ENCODE measurements at places on chromosomes 5 and 9.
A peak's percentile ranks its signal among the peaks of the same experiment; 100 is the strongest.

GRCh38 chr9:4430432-4431261 lies 59.6 kb upstream of the SLC1A1 start:
- DNase-seq = no peak

GRCh38 chr9:120161776-120162175 lies 418.2 kb downstream of the CDK5RAP2 start:
- no peak for DNase-seq

DNA sequence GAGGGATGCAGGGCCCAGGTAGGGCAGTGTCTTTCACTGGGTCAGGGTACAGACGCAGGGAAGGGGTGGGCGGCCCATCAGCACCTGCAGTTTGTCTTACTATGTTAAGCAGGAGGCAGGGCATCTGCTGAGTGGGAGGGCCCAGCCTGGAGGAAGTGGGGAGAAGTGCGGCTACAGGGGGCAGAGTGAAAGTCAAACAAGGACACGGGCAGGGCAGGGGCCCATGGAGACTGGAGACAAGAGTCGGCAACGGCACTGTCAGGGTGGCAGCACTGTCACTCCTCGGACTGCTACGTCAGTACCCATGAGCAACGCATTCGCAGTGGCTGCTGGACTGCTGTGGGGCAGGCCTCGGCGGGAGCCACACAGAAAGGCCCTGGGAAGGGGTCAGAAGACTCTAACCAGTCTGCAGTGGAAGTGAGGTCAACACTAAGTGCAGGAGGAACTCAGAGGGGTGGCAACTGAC lies 19.7 kb downstream of the CAMSAP1 start:
- DNase-seq = no peak

- DNase-seq = no peak
These were observed 87.5 kb upstream of the GAS1 start for GRCh38 chr9:87034841-87035240.

- no peak for DNase-seq
These were observed 44.0 kb downstream of the IRF1 start for GRCh38 chr5:132446621-132447020.

- no peak for DNase-seq
These were observed 139.6 kb downstream of the SMARCA2 start for GRCh38 chr9:2154731-2155130.

DNA sequence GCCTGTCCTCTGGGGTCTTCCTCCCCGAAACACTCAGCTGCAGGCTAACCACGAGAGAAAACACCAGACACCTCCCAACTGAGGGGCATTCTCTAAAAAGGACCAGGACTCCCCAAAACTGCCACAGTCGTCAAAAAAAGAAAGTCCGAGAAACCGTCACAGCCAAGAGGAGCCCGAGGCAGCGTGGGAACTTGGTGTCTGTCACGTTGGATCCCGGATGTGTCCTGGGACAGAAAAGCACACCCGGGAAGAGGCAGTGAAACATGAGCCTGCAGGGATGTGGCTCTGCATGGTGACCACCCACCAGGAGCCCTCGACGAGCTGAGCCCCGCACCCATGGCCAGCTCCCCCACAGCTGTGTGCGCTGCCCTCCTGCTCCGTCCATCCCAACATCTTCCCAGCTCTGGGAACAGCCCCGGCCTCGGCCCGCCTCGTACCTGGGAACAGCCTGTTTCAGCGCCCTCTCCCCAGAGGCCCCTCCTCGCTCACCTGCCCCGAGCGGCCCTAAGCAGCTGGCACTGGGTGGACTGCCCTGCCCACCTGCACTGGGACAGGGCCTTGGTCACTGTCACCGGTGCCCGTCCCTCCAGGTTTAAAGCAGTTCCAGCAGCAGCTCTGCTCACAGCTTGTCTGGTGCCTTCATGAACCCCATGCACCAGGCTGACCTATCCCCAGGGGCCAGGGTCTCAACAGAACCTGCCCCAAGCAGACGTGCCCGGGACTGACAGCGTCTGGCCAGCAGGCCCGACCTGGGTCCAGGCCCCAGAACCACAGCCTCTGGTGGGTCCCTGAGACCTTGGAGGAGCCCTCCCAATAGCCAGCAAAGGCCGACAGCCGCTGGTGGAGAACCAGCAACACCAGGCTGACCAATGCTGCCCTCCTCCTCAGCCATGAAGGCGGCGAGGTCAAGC lies 10.9 kb downstream of the SLC12A7 start:
- DNase-seq = no peak

- no peak for DNase-seq
These were observed 41.6 kb downstream of the ADAMTS12 start for GRCh38 chr5:33850100-33850594.

GRCh38 chr9:91765296-91765695 lies 184.7 kb downstream of the ROR2 start:
- no peak for DNase-seq

- DNase-seq = no peak
These were observed 25.2 kb downstream of the CCL28 start for GRCh38 chr5:43386960-43387362.

DNA sequence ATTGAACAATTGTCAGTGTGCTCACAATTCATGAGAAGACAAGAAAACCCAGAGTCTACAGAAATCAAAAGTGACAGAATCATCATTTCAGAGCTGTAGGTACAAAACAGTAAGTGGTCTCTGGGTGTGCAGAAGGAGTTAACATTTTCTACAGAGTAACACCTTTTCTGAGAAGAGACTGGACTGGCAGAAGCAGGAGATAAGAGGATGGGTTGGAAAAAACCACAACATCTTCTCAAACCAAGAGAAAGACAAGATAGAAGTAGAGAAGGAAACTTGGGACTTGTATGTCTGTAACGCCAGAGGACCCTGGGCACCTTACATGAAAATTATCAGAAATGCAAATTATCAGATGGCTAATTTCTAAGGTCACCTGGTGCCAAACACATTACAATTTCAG lies 82.6 kb downstream of the ARL15 start:
- no peak for DNase-seq

DNA sequence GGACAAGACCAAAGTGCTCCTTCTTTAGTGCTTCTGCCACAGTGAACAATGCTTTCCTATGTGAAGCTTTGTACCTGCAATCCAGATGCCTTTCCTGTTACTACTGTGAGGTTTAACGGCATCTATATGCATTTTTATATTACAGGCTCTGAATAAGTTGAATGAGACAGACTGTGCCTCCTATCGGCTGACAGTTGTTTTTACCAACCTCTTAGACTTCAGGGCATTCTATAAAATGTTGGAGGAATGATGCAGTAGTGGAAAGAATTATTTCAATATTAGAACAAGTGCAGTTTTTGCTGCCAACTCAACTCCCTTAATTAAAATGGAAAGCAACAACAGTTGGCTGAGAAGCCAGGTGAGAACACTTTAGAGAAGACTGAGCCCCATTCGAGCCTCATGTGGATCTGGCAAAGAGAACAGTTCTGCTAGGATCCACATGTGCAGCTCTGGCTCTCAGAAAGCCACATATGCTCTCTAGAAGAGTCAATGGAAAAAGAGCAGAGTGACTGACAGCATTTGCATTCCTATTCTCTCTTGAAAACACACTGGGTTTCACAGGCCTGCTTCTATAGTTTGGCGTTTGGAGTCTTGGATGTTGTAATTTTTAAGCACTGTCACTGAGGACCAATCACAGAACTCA lies 147.5 kb downstream of the LURAP1L start:
- DNase-seq = no peak

- DNase-seq = no peak
These were observed 220.7 kb upstream of the MSX2 start for GRCh38 chr5:174503461-174504265.

DNA sequence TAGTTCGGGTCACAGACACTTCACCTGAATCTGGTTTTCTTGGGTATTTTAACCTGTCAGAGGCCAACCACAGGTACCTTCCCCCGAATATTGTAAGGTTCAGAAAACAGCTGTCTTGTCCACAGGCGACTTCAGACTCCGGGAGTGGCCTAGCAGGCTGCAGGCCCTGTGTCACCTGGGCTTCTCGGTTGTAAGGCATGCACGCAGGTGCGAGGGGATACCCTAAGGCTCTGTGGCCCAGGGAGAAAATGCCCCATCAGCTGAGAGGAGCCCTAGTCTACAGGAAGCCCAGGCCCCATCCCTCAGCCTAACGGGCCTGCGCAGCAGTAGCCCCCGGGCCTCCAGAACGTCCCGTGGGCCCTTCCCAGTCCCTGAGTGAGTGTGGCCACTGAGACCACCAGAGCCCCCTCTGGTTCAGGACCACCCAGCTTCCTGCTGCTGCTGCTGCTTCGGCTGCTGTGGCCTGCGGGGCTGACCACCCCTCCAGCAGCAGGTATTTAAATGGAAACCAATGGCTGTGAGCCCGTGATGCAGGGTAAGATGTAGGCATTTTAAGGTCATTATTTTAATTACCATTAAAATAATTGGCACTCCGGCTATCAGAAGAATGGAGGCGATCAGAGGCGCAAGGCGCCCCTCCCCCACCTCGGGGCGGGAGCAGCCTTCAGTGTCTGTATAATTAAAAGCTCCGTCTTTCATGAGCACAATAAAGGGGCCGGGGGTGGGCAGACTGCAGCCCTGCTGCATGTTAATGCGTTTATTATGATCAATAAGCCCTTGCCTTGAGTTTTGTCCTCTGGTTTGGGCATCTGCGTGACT lies 65.4 kb downstream of the PSMB7 start:
- no peak for DNase-seq

GRCh38 chr9:136650648-136651047 lies 12.1 kb upstream of the EGFL7 start:
- DNase-seq = peak; percentile 28

GRCh38 chr5:139565411-139566305 lies 4.5 kb downstream of the UBE2D2 start:
- no peak for DNase-seq

- DNase-seq = no peak
These were observed 465.3 kb upstream of the ARRDC3 start for GRCh38 chr5:91848453-91848852.

- no peak for DNase-seq
These were observed at the start of gene PCDHA1 for GRCh38 chr5:140785905-140786686. Gene PCDHA1 (plus strand): TSS chr5:140786140.

DNA sequence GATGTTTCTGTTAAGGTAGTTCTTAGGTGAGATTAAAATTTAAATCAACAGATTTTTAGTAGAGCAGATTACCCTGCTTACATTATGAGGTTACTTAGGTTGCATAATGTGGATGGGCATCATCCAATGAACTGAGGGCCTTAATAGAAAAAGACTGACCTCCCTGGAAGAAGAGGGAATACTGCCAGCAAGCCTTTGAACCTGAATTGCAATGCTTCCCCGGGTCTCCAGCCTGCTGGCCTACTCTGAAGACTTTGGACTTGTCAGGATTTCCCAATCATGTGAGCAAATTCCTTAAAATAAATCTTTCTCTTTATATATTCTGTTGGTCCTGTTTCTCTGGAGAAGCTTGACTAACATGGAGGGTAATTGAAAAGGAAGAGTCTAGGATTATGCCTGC lies 542.1 kb upstream of the ARRDC3 start:
- DNase-seq = no peak
